ENCODE measurements at places on chromosomes 2 and 18.
A peak's percentile ranks its signal among the peaks of the same experiment; 100 is the strongest.

- no peak for DNase-seq
These were observed 128.0 kb downstream of the ASB1 start for GRCh38 chr2:238554468-238555315.

- DNase-seq = no peak
These were observed 109.1 kb downstream of the CDK15 start for GRCh38 chr2:201915446-201915845.

DNA sequence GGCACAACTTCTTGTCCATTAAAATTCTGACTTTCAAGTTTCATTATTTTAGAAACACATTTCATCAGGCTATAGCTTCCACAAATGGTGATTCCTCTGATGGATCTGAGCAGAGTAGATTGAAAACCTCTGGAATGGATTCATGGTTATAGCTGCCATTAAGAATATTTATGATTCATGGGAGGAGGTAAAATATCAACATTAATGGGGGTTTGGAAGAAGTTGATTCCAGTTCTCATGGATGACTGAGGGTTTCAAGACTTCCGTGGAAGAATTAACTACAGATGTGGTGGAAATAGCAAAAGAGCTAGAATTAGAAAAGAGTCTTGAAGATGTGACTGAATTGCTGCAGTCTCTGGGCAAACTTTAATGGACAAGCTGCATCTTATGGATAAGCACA is 797.4 kb downstream of the SUCLG1 start:
- DNase-seq = no peak

GRCh38 chr2:205496772-205497171 is 185.5 kb upstream of the NRP2 start:
- DNase-seq = no peak

DNA sequence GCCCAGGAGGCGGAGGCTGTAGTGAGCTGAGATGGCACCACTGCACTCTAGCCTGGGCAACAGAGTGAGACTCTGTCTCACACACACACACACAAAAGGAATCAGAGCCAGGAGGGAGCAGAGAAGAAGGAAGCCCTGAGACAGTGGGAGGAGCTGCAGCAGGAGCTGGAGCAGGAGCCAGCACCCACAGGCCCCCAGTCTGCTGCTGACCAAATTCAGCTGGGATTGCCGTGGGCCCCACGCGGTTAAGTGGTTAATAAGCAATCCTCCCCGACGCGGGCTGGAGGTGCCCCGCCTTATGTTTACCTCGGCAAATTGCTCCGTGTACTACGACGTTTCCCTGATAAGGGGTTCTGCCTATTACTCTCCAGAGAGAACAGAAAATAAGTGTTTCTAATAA is 265.3 kb downstream of the TWIST2 start:
- DNase-seq = no peak

DNA sequence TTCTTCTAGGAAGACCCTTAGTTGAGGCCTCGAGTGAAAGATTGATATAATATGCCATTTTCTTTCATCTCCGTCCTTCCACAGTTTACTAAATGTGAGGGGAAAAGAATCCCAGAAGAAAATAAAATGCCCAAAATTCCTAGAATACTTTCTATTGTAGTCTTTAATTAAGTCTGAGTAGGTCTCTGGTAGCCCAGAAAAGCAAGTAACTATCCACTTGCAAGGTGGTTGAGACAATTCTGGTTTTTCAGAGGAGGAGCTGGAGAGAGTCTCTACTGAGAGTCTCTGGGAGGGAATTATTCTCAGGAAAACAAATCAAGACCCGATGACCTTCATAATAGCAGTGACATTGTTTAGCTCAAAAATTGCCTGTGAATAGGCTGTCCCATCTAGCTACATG is 63.9 kb upstream of the TTC39C start:
- no peak for DNase-seq

DNA sequence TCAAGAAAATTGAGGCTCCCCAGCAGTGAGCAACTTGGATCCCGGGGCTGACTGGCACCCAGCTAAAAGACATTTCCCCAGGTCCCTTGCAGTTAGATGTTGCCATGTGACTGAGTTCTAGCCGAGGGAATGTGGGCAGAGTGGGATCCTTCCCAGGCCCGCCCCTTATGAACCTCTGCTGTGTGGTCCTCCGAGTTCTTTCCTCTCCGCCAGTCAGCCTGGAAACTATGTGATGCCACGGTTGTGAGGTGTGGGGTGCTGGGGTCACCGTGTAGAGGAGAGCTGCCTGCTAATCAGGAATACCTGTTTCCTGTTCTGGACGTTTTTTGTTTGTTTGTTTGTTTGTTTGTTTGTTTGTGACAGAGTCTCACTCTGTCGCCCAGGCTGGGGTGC is 45.5 kb downstream of the TMEM37 start:
- no peak for DNase-seq

GRCh38 chr2:224573724-224574123 is 11.4 kb downstream of the CUL3 start:
- no peak for DNase-seq

- no peak for DNase-seq
These were observed 60.0 kb upstream of the LRP1B start for GRCh38 chr2:142190805-142191204.

GRCh38 chr2:127012868-127013267 is 94.1 kb downstream of the BIN1 start:
- no peak for DNase-seq

- DNase-seq = peak; percentile 8
These were observed 50.5 kb downstream of the MAPK4 start for GRCh38 chr18:50610349-50610748.

DNA sequence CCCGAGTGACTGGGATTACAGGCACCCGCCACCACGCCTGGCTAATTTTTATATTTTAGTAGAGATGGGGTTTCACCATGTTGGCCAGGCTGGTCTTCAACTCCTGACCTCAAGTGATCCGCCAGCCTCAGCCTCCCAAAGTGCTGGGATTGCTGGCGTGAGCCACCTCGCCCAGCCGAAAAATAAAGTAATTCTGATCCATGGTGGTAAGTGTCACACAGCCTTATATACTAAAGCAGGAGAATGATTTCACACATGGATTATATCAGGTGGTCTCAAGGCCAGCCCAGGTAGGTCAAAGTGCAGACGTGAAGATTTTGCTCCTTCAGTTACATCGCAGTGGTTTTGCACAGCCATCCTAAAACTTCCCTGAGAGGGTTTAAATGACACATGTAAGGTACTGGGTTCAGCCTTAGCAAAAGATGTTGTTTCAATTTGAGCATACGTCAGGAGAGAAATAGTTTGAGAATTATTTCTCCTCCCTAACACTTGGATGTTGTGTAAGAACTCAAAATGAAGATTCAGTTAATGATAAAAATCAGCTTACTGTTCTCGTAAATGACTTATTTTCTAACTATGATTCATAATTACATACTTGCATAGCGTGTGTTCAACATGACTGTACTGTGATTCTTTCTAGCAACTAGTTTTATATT is 93.0 kb upstream of the SLC39A10 start:
- no peak for DNase-seq

DNA sequence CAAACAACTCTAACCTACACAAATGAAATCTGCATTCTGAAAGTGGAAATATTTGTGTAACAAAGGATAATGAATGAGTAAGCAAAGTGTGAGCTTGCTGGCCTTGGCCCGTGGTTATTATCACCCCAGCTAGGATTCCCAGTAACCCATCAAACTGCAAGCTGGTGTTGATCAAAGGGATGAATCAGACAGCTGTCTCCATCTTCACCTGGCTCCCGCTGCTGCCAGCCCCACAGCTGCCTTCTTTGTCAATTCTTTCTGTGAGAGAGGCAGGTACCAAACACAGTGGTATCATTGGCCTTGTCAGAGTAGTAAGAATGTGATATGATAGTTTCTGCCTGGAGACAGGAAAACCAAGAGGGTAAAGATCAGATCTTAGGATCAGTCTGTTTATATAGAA is 25.2 kb upstream of the RGPD4 start:
- DNase-seq = no peak

- no peak for DNase-seq
These were observed 8.0 kb upstream of the D2HGDH start for GRCh38 chr2:241726459-241726858.
